ENCODE measurements at places on chromosomes 6 and 20.
A peak's percentile ranks its signal among the peaks of the same experiment; 100 is the strongest.

GRCh38 chr20:4076033-4076432 is 60.7 kb upstream of the RNF24 start:
- no peak for DNase-seq

- DNase-seq = no peak
These were observed 1103.9 kb upstream of the GJE1 start for GRCh38 chr6:141028791-141029280.

DNA sequence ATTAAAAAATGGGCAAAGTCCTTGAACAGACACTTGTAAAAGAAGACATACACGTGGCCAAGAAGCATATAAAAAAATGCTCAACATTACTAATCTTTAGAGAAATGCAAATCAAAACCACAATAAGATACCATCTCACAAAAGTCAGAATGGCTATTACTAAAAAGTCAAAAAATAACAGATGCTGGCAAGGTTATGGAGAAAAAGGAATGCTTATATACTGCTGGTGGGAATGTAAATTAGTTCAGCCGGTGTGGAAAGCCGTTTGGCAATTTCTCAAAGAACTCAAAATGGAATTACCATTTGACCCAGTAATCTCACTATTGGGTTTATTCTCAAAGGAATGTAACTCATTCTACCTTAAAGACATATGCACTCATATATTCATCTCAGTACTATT is 166.6 kb downstream of the KHDC1L start:
- DNase-seq = no peak

DNA sequence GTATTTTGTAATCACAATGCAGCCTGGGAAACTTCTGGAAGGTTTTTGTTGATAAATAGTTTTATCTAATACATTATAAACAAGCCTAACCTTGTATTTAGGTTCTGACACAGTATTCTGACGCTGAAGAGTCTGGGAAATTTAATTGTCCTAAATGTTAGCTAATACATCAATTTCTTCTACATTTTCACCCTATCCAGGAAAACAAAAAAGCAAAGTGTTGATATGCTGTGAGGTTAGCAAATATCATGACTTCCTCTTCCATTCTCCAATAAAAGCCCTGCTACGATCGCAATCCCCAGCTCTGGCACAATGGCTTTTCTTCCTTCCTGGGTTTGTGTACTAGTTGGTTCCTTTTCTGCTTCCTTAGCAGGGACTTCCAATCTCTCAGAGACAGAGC is at the start of gene C6orf58:
C6orf58 (plus strand) TSS at position 301 of the 400 bp plus-strand sequence; CDS start at position 313, 12 bp downstream.
- DNase-seq = no peak

GRCh38 chr6:29447670-29448069 is 8.6 kb downstream of the OR10C1 start:
- DNase-seq = no peak

GRCh38 chr20:32536851-32537656 is 48.1 kb downstream of the NOL4L start:
- DNase-seq = no peak

DNA sequence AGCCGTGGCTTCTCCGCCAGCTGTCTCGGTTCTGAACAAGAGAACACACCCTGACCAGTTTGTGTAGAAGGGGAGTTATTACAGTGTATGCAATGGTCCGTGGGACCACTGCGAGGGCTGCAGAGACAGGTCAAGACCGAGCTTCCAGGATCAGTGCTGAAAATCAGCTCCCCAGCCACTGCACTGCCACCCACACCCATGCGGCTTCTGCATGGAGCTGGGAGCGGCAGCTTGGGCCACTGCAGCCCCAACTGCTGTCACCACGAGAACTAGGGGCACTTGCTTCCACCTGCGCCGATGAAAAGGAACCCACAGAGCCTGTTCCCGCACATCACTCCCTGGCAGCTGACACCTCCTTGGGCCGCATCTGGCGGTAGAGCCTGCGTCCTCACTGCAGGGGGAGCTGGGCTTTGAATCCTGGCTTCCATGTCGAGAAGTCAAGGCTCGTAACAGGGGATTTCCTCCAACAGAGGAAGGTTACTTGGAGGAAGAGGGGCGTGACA is 56.2 kb downstream of the TMEM242 start:
- DNase-seq = no peak

- no peak for DNase-seq
These were observed 4.9 kb upstream of the TOX2 start for GRCh38 chr20:43909720-43910119.

DNA sequence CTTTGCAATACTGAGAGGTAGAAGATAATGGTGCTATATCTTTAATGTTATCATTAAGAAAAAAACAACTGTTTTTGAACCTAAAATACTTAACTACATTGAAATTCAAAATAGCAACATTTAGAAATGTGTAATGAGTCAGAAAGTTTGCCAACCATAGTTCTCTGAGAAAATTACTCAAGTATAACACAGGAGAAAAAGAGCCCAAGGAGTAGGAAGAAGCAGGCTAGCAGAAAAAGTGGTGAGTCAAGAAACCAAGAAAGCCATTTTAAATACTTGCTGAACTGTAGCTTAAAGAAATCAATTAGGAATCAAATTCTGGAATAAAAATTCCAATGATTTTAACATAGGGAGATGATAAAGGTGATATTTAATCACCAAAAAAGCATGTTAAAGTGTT is 181.0 kb upstream of the RSPO3 start:
- DNase-seq = no peak

DNA sequence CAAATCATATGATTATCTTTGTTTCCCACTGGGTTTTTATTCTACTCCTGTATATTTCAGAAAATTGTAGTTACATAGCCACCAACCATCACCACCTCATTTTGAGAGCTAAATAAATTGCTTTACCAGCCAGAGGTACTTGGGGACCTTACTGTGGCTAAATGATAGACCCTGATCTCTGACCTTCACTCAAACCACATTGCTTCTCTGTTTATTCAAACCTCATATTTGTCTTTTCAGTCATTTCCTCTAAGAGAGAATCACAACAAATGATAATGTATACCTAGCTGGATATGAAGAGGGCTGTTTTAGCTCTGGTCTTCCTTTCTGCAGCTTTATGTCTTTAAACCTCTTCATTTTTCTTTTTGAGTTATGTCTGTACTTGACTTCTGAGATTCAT is 142.8 kb downstream of the ADGB start:
- no peak for DNase-seq

DNA sequence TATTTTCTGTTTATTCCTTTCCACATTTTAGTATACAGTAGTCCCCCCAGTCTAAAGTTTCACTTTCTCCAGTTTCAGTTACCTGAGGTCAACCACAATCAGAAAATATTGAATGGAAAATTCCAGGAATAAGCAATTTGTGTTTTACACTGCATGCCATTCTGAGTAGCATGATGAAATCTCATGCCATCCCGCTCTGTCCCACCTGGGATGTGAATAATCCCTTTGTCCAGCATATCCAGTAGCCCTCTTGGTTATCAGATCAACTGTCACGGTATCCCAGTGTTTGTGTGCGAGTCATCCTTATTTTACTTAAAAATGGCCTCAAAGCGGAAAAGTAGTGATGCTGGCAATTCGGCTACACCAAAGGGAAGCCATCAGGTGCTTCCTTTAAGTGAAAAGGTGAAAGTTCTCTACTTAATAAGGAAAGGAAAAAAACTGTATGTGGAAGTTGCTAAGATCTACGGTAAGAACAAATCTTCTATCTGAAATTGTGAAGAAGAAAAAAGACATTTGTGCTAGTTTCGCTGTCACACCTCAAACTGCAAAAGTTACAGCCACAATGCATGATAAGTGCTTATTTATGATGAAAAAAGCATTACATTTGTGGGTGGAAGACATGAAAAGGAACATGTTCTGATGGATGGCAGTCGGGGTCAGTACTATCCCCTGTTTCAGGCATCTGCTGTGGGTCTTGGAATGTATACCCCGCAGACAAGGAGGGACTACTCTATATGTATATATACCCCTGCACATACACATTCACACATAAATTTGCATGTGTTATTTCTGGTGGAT is 11.3 kb downstream of the NOX3 start:
- no peak for DNase-seq

DNA sequence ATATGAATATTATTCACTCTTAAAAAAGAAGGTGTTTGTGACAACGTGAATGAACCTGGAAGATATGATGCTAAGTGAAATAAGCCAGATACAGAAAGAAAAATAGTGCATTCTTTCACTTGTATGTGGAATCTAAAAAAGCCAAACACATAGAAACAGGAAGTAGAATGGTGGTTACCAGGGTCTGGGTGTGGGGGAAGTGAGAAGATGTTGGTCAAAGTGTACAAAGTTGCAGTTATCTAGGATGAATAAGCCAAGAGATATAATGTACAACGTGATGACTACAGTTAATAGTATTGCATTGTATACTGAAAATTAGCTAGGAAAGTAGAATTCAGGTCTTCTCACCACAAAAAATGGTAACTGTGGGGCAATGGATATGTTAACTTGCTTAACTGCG is 151.1 kb upstream of the HCRTR2 start:
- no peak for DNase-seq

DNA sequence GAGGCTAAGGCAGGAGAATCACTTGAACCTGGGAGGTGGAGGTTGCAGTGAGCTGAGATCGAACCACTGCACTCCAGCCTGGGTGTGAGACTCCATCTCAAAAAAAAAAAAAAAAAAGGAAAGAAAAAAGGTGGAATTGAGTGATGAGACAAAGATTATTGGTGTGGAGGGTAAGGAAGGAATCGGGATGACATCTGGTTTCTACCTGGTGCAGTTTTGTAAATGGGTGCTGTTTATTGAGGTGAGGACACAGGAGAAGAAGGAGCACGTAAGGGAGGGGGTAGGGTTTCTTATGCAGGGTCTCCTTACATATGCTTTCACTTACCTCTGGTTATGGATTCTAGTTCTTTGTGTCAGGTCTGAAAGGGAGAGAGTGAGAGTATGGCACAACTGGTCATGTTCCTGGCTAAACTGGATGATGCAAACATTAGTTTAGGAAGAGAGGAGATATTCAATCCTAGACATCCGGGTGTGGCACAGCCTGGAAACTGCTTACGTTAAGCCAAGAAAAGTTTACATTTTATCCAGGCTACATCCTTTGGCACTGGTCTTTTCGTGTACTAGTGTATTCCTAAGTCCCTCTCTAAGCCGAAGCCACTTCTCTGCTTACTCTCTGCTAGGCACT is 5.4 kb downstream of the RALY start:
- DNase-seq = peak; percentile 21

- no peak for DNase-seq
These were observed 107.1 kb upstream of the ZNF184 start for GRCh38 chr6:27579973-27580372.

GRCh38 chr6:156166093-156166492 is 611.1 kb upstream of the ARID1B start:
- no peak for DNase-seq

All from fibroblast of the conjunctiva (primary cell).